ENCODE measurements at places on chromosomes 11 and 22. TPM values are rescaled to one million over a fixed set of nuclear protein-coding genes. Genes with fewer than 3 reads are reported as not detected.

The VEGFB gene
- total RNA-seq, result 163 TPM

The OR8G5 gene
- total RNA-seq, result not detected

- DNase-seq, result peak; percentile 4
Measured at GRCh38 chr11:69327741-69328191, 33.8 kb downstream of the MYEOV start.

DNA sequence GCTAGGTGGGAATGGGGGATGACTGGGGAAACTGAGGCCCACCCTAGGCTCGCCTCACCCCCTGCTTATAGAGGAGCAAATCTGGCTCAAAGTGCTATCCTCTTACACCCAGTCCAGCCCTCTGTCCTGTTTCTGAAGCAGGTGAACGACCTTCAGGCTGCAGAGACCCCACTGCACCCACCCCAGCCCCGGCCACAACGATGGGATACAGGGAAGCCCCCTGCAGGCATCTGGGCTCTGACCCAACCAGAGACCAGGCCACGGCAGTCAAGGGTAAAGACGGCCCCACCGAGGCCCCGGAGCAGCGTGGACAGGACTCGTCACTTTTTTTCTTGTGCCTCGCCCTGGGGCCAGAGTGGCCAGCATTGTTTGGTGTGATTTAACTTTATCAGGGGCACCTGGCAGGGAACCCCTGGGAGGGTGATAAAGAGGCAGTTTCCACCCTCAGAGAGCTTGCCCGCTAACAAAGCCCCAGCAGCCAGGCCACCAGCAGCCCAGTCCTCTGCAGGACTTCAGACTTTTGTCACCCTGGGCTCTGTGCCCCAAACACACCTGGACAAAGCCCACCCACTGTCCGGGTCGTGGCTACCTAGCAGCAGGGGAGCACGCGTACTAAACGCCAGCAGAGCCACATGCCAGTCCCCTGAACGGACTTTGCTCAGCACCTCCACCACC is 612.6 kb downstream of the TBC1D22A start:
- DNase-seq, result no peak

- no peak for DNase-seq
Measured at GRCh38 chr11:75498556-75499255, 27.0 kb downstream of the GDPD5 start.

DNA sequence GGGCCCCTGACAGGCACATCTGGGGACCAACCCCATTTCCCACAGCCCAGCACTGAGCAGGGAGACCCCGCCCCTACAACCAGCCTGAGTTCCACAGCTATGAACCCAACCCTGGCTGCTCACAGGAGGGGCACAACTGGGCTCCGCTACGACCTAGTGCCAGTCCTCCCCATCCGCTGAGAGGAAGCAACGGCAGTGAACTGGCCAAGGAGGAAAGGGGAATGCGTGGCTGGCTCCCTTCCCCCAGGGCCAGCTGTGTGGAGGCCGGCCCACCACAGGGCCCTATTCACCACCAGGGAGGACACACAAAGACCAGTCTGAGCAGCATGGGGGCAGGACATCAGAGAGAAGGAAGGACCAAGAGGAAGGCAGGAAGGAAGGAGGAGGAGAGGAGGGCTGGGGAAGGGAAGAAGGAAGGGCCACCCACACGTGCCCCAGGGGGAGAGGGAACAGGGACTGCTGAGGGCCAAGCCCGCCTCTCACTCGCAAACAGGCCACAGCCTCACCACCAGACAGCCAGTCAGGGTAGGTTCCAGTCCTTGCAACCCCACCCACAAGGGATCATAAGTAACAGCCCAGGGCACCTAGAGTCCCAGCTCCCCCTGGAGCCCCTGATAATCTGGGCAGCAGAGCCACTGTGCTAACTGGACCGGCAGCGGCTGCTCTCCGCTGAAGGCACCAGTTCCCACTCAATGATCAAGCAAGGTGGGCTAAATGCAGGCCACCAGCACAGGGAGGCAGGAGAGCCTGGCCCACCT is 8.5 kb upstream of the GAL3ST1 start:
- no peak for DNase-seq

GRCh38 chr22:22076932-22077703 is 94.5 kb upstream of the TOP3B start:
- DNase-seq, result no peak

DNA sequence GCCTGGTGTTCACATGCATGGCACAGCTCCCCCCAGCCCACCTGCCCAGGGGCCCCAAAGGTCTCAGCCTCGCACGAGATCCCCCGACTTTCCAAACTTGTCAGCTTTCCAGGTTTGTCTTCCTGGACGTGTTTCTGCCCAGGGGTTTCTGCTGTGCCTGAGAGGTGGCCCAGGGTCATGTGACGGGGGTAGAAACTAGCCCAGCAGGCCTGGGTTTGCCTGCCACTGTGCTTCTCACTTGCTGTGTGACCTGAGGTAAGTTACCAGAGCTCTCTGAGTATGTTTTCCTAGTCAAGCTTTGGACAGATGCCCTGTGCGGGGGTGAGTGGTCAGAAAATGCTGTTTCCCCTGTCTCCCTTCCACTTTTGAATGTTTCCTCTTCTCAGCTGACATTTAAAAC is 38.3 kb upstream of the SHISAL1 start:
- DNase-seq, result no peak

Measured in omental fat pad (tissue), 4 donors.